Retina (tissue), 1 donor: ENCODE measurements at places on chromosomes 11 and 22.

DNA sequence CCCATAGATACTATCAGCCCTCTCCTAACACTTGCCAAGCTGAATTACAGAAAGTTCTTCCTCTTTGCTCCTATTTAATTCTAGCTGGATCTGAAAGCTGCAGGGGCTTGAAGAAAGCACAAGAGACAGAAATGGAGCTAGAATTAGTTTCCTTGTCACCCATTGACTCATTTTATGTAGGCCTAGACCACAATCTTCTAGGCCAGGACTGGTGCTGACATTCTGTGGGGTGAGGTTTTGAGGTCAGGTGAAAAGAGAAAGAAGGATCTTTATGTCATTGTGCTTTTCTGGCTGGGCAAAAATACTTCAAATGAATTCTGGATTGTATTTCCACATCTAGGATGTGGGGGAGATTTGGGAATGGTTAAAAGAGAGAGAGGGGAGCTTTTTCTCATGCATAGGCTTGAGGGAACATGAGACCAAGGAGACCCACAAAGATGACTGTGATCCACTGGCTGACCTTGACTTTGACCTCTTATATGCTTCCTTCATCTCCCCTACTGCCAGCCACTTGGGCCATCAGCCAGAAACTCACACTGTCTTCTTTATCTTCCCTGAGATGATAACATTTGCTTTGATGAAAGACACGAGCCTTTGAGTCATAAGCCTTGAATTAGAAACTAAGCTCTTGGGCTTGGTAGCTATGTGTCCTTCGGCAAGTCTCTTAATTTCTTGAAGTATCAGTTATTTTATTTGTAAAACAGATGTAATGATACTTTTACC lies 274.9 kb upstream of the CADM1 start:
- DNase-seq: no peak

GRCh38 chr11:77090373-77091111 lies 12.1 kb upstream of the OMP start:
- no peak for DNase-seq

DNA sequence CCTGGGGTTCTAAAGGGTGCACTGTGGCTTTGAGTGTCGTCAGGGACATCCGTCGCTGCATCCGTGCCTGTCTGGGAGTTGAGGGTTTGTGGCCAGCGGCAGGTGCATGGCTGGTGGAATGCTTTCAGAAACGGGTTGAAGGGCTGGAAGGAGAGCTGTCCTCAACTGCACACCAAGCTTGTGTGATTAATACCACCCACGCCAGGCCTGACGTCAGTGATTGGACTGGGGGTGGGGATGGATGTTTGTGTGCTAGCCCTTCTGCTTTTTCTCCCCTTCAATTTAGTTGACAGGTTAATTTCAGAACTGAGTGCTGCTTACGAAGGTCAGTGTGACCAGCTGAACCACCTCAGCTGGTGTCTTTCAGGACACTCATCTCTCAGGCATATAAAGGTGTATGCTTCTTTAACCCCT lies 3.2 kb upstream of the GAB2 start:
- peak; percentile 41 for DNase-seq

DNA sequence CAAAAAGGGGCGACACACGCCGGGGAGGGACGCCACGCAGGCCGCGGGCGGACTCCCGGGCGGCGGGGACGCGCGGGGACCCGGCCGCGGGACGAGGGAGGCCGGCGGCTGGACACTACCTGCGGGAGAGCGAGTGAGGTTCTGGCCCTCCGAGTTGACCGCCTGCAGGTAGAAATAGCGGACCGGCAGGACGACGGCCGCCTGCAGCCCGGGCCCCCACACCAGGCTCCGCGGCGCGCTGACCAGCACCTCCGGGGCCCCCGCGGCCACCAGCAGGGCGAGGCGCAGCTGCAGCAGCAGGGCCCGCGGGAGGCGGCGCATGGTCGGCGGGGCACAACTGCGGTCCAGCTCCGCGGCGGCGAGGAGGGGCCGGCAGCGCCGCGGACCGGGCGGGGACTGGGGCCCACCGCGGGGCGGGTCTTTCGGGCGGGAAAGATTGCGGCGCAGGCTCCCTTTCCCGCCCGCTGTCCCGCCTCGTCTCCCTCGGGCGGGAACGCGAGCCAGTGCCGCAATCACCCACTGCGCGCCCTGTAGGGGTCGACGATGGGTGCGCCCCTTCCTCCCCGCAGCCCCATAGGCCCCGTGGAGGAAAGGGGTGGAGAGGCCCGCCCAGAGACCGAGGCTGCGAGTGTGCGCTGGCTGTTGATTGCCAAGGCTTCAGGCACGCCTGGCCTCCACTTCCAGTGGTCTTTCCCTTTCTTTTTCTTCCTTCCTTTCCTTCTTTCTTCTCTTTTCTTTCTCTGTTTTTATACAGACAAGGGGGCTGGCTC lies at the start of gene POGLUT3:
POGLUT3 (minus strand) TSS at position 339 of the 770 bp plus-strand sequence; CDS start at position 321, 18 bp downstream.
- DNase-seq: peak; percentile 81

- no peak for DNase-seq
Measured at GRCh38 chr11:62472063-62472884, 53.4 kb downstream of the SCGB1A1 start.

DNA sequence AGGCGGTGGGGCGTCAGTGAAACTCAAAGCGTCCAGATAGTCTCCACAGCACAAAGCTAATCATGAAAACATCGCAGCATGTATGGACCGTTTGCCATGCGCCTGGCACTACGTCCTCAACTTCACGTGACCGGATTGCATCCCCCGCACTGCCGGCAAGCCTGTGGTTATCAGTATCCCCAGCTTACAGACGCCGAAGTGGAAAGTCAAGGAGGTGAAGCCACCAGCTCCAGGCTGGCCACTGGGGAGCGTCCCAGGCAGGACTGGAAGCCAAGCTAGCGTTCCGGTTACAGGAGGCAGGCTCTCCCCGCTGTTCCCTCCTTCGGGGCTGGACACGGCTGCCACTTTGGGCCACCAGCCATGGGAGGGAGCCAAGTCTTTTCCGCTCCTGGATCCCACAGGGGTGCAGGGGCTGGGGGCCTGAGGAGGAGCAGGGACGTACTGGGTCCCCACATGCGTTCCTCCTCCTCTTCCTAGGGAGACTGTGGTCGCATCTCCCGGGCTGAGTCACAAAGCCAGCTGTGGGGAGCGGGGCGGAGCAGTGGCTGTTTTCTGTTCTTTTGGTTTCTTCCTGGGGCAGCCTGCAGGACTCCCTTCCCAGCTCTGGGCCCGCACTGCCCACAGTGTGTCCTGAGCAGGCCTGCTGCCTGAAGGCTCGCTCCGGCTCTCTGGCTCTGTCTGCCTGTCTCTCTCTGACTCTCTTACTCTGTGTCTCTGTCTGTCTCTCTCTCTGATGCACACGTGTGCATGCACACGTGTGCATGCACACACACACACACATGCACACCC lies 4.3 kb upstream of the OSBPL5 start:
- no peak for DNase-seq

DNA sequence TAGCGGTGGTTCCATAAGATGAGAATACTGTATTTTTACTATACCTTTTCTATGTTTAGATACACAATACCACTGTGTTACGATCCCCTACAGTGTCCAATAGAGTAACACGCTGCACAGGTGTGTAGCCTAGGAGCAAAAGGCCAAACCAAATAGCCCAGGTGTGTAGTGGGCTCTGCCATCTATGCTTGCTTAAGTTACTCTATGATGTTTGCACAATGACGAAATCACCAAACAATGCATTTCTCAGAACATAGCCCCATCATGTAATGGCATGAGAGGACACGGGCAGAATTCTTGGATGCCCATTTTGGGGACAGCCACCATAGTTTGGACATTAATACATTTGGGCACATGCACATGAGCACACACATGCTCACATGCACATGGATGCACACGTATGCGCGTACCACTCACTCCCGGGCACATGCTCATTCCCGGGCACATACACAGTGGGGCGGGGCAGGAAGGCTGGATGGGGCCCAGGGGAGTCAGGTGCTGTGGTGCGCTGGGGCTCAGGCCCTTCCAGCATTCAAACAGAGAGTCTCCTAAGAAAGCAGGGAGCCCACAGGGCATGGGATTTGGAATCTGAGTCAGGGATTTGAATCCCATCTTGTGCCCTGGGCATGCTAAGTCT lies 51.1 kb downstream of the RTN4R start:
- no peak for DNase-seq

DNA sequence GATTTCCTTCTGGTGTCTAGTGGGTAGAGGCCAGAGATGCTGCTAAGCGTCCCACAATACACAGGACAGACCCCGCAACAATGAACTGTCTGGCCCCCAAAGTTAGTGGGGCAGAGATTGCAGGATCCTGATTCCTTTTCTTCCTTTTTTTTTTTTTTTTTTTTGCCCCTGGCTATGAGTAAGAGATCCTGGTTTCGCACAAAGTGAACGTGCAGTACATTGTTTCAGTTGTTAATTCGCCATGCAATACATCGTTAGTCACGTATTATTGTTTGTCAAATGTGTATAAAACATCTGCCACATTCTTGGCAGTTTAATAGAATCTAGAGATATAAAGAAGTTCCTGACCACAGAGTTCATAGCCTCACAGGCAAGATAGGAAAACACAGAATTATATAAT lies 20.2 kb downstream of the ST3GAL4 start:
- no peak for DNase-seq

- no peak for DNase-seq
Measured at GRCh38 chr11:14186046-14186775, 172.8 kb downstream of the RRAS2 start.

- no peak for DNase-seq
Measured at GRCh38 chr11:58731819-58732218, at the start of gene GLYAT. TSS of gene GLYAT (minus strand) at chr11:58731943. CDS start at chr11:58724496, 7,447 bp downstream.

DNA sequence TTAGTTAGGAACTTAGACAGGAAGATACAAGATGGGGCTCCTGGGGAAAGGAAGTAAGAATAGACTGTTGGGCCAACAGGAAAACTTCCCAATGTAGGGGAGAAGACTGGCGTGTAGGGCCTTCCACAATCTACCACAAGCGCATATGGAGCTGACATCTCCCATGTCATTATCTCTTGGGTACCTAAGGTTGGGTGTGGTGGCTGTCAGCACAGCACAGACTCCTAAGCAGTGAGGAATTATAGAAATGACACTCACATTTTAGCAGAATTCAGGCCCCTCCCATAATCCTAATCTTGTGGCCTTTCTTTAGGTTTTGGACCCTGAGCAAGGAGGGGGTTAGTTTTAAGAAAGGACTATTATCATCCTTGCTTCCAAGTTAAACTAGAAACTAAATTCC lies 11.6 kb downstream of the TRIM21 start:
- no peak for DNase-seq

- no peak for DNase-seq
Measured at GRCh38 chr11:58965246-58965985, 26.1 kb downstream of the GLYATL1 start.

- DNase-seq: no peak
Measured at GRCh38 chr11:33044285-33044756, 4.9 kb downstream of the TCP11L1 start.

- DNase-seq: no peak
Measured at GRCh38 chr11:18720091-18720807, 5.7 kb downstream of the IGSF22 start.
